ENCODE measurements at places on chromosomes 5 and 9.

- DNase-seq = no peak
Observed at GRCh38 chr9:137173796-137174664, 2.2 kb upstream of the TMEM210 start.

- DNase-seq = peak; percentile 25
Observed at GRCh38 chr5:82312373-82312856, 34.3 kb upstream of the RPS23 start.

- DNase-seq = no peak
Observed at GRCh38 chr5:52989781-52990527, 802 bp downstream of the ITGA2 start.

- no peak for DNase-seq
Observed at GRCh38 chr9:93646640-93647178, 70.3 kb downstream of the PHF2 start.

- DNase-seq = no peak
Observed at GRCh38 chr5:69268899-69269298, 34.2 kb downstream of the CDK7 start.

- no peak for DNase-seq
Observed at GRCh38 chr5:172178301-172178987, 9.6 kb downstream of the STK10 start.

DNA sequence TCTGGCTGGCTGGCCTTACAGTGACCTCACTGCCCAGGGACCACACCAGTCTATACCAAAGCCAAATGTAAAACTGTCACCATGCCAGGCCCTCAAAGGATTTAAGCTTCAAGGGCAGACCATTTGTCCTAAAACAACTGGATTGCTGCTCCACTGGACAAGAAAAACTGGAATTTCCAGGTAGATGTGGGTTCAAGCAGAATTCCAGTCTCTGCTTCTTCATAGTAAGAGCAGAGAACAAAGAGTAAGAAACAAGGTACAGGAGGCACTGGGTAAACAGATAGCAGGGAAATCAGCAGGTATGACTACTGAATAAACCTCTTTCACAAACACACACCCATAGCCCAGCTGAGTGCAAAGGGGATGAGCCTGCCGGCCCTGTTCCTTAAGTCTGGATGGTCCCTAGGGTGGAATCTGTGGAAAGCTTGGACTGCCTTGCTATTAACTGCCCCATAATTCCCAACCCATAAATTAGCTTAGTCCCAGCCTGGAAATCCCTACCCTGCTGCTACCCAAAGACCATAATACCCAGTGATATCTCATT is 5.5 kb downstream of the B4GALT1 start:
- DNase-seq = no peak

GRCh38 chr9:106885451-106885850 is 22.5 kb downstream of the ZNF462 start:
- no peak for DNase-seq

- no peak for DNase-seq
Observed at GRCh38 chr9:1998111-1998510, 17.0 kb upstream of the SMARCA2 start.

DNA sequence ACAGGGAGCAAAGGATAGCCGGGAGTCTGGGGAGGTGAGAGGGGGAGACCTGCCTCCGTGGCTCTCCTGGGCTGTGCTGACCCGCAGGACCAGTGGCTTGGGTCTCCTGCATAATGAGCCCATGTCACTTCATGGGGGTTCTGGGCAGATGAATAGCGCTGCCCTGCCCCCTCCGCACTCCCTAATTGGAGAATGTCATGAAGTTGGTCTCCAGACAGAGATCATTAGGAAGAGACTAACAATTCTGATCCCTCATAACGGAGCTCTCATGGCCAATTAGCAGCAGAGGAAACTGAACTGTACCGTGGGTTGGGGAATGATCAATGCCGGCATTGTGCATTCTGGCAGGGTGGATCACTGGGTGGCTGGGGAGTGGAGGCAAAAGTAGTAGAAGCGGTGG is 186.1 kb downstream of the FSTL4 start:
- DNase-seq = no peak

GRCh38 chr9:81513059-81513458 is 176.3 kb downstream of the TLE1 start:
- no peak for DNase-seq

GRCh38 chr9:6759185-6759977 is 1.6 kb downstream of the KDM4C start:
- DNase-seq = no peak

GRCh38 chr9:3810231-3810630 is 284.4 kb upstream of the RFX3 start:
- DNase-seq = no peak

GRCh38 chr5:180645274-180646204 is 3.9 kb downstream of the FLT4 start:
- no peak for DNase-seq

DNA sequence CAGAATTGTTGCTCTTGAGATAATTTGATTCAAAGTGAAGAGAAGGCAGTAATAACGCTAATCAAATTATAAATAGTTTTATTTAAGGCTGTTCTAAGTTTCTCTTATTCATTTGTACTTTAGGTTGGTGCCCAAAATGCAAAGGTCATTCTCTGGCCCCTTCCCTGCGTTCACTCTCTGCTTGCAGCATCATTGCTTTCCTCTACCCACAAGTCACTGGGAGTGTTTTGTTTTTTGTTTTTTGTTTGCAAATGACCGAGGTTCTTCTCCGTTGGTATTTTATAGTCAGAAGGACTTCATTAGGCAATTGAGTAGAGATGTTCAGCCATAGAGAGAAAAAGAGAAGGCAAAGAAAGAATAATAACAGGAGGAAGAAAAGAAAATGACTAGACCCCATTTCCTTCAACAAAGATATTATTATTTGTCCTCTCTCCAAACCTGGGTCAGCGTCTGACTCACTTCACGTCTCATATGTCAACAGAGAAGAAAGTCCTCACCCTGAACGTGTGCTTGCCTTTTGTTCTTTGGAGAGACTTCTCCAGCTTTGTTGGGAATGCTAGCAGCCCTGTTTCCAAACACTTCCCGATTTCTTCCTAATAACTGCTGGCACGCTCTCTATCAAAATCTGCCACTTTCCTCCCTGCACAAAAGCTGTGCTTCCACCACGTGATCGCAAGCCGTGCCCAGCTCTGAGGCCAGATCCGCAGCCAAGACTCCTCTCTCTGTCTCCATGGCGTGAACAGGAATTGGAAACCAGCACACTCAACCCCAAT is 119.8 kb downstream of the EBF1 start:
- DNase-seq = no peak

- DNase-seq = no peak
Observed at GRCh38 chr9:37923796-37924427, 20.0 kb upstream of the SLC25A51 start.

- DNase-seq = no peak
Observed at GRCh38 chr9:136552117-136552703, 6.4 kb upstream of the NOTCH1 start.

DNA sequence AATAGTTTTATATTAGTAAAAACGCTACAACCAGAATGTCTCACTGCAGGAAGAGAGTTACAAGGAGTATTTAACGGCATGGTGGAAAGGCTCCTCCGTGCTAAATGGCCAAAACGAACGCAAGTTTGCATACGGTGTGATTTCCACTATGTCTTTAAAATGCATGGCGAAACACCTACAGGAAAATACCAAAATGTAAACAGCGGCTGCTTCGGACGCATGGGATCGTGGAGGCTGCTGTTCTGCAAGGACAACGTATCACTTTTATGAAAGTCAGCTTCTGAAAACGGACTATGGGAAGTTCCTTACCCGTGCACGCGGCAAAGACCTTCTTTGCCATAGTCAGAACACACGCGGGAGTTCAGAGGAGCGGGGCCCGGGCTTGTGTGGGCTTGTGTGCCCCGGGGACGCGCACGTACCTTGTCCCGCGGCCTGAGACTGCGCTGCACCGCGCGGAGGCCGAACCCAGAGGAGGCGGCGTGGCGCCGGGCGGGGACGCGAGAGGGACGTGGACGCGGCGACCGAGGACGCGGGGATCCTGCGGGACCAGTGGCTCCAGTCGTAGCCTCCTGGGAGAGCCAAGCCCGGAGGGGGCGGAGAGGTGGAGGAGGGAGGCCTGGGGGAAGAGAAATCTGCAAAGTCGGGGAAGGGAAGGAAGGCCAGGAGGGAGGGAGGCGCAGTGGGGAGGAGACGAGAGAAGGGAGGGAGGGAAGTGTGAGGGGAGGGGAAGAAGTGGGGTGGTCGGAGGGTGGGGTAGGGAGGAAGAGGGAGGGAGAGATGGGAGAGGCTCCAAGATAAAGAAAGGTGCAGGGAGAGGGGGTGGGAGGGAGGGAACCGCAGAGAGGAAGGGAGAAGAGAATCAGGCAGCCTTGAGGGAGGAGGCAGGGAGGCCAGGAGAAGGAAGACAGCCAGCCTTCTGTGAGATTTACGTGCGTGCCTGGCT is at the start of gene CMBL:
CMBL (minus strand) TSS at position 697 of the 943 bp plus-strand sequence. CDS start 17,140 bp downstream, outside the sequence.
- peak; percentile 23 for DNase-seq

GRCh38 chr9:115642285-115642684 is 511.3 kb upstream of the PAPPA start:
- DNase-seq = no peak

DNA sequence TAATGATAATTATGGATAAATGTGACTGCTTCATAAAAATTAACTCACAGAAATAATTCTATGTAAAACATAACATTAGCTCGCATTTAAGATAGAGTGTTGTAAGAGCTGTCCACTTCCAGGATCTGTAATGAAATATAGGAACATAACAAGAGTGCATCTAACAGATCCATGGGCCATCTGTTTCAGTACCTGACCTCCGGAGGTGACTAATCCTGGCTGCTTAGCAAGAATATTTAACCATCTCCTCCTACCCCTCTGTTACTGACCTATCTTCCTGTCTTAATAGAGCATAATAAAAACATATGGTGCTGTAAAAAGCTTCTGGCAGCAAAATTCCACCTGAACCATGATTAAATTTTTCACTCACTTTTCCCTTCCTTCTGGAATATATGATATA is 7.1 kb downstream of the PLCXD3 start:
- no peak for DNase-seq

DNA sequence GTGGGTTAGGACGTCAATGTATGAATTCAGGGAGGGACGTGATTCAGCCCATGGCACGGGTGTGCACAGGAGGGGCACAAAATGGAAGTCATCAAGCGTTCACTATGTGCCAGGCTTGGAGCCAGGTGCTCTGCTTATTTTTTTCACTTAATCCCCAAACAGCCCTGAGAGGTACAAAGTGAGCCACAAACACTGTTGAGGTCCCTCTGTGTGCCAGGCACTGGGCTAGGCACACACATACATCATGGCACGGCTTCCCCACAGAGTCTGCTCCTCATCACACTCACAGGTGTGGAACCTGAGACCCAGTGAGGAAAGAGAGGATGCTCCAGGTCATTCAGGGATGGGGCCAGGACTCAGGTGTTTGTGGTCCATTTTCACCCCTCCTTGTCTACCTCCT is 68.1 kb downstream of the GALNT12 start:
- no peak for DNase-seq

DNA sequence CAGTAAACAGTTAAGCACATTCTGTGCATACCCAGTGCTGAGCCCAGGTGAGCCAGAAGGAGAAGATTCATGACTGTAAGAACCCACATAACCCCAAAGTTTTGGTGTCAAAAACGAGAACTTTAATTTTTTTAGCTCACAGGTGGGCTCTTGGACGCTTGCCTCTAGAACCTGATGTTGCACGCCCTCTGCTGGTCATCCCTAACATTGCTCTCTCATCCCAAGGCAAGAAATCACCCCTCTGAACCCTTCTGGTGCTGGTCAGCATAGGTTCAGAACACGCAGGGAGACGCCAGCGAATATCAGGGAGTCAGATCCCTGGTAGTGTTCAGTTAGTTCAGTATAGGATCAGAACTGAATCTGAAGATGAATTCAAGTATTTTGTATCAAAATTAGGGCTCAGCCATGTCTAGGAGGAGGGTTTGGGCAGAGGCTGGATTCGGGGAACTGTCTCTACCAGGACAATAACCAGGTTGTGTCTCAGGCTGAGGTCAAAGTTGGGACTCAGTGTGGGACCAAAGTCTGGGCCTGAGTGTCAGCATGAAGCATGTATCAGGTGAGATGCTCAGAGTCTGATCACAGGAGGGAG is 4.1 kb upstream of the DNAJB5 start:
- DNase-seq = peak; percentile 12

DNA sequence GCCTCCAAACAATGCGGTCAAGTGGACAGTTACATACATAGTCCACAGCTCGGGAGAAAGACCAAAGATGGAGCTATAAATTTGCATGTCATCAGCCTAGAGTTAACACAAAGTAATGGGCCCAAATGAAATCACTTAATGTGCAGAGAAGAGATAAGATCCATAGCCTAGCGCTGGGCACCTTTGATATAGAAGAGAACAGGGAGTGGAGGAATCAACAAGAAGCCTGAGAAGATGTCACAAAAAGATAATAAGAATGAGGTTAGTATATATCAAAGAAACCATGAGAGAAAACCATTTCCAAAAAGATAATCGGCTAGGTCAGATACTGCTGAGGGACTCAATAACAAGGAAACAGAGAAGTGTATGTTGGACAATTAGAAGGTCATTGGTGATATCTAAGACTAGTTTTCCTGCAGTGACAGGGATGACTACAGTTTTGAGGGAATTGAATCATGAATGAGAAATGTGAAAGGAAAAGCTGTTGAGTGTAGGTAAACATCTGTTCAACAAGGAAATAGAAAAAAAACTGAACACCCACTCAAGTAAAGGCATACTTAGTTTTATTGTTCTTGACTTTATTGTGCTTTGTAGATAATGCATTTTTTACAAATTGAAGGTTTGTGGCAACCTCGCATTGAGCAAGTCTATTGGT is 68.7 kb upstream of the CDH6 start:
- DNase-seq = no peak
